ENCODE measurements at places on chromosomes 3 and 15.

- H3K27ac ChIP-seq: no peak overlapping the region
- no peak for DNase-seq
Measured at GRCh38 chr15:71160976-71161375, 45.7 kb downstream of the THSD4 start.

GRCh38 chr15:36880913-36881460 lies 219.4 kb downstream of the MEIS2 start:
- H3K36me3 ChIP-seq: no peaks in the 10 kb centered on the region
- H3K4me1 ChIP-seq: peaks cover 26% of the 10 kb centered on the region
- DNase-seq: no peak

DNA sequence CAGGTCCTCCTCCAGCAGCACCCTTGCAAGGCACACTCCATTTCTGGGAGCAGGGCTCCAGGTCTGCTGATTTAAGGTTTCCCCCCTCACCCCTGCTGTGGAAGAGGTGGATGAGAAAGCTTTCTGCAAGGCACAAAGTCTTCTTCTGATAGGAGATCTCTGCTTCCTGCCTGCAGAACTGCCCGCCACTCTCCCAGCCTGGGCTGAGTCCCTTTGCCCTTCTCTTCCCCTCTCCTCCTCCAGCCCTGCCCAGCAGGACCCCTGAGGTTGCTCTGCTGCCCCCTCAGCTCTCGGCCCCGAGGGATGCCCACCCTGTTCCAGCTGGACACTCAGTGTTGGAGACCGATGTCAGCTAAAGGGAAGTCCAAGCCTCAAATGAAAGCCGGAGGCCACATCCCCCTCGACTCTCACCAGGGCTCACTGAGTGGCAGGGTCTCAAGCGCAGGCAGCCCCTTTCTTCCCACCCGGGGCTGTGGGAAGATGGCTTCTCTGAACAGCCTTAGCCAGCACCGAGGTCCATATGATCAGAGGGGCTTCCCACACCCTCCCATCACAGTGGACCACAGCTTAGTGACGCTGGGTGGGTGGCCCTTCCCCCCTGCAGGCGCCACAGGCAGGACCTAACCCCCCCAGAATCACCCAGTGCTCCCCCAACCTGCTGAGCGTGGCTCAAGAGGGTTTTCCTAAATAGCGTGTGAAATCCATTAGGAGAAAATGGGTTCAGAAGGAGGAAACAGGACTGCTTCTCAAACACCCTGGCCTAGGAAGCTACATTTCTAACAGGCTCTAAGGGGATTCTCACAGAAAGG lies 4.0 kb downstream of the ATP10A start:
- peaks cover 5% of the 10 kb centered on the region for H3K4me1 ChIP-seq
- peaks cover 3% of the 10 kb centered on the region for H3K27me3 ChIP-seq
- no peak overlapping the region for H3K27ac ChIP-seq

DNA sequence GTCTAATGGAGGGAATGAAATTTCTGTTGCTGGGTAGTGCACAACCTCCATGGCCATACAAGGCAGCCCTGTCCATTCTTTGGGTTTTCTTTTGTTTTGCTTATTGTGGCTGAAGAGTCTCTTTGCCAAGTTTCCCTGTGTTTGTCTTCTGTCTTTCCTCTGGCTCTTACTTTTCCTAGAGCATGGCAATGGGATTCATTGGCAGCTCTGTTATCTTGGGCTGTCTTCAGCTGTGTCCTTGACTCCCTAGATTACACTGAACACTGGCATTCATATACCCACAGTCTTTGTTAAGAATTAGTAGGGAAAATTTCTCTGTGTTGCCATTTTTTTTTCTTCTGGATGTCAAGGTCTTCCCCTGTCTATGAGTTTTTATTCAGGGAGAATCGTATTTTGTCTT lies 16.1 kb upstream of the DCBLD2 start:
- no peaks in the 10 kb centered on the region for H3K36me3 ChIP-seq
- no peak for DNase-seq
- H3K27me3 ChIP-seq: no peaks in the 10 kb centered on the region
- no peak overlapping the region for H3K4me3 ChIP-seq
- H3K4me1 ChIP-seq: no peaks in the 10 kb centered on the region

DNA sequence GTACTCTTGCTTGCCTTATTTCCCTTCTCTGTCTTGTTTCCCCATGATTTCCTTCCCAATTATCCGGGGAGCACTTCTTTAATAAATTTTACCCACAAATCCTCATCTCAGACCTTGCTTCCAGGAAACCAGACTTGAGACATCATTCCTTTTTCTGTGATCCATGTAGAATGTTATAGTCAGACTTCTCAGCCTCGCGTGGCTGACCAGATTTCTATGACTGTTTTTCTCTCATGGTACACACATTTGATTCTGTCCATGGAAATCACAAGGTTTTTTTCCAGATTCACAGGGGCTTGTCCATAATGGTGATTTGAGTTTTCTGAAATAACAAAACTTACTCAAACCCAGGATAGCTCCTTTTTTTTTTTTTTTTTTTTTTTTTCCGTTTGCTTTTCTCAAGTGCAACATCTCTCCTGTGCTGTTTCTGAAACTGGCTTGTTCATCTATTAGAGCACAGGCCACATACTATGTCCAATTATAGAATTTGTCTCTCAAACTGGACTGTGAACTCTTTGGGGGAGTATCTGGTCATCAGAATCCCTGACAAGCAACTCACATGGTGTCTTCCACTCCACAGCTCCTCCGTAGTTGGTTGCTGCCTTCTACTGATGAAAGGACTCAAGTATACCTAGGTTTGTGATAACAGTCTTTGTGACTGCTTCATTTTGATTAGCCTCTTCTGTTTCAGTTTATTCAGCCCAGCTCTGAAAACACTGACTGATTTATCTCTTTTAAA lies 50.8 kb downstream of the RBMS3 start:
- H3K4me1 ChIP-seq: no peaks in the 10 kb centered on the region
- no peaks in the 10 kb centered on the region for H3K27me3 ChIP-seq
- no peak overlapping the region for H3K4me3 ChIP-seq
- H3K27ac ChIP-seq: no peak overlapping the region
- H3K36me3 ChIP-seq: no peaks in the 10 kb centered on the region
- DNase-seq: no peak

GRCh38 chr15:75200765-75201615 lies 692 bp upstream of the C15orf39 start:
- peaks cover 3% of the 10 kb centered on the region for H3K36me3 ChIP-seq
- H3K27ac ChIP-seq: no peak overlapping the region
- peak; percentile 51 for DNase-seq
- H3K4me1 ChIP-seq: peaks cover 26% of the 10 kb centered on the region
- peak overlapping the region; percentile 90 for H3K4me3 ChIP-seq
- peaks cover 33% of the 10 kb centered on the region for H3K27me3 ChIP-seq

- no peak overlapping the region for H3K27ac ChIP-seq
- DNase-seq: no peak
- no peaks in the 10 kb centered on the region for H3K27me3 ChIP-seq
- no peaks in the 10 kb centered on the region for H3K36me3 ChIP-seq
Measured at GRCh38 chr15:69825941-69826818, 271.5 kb downstream of the TLE3 start.

- no peaks in the 10 kb centered on the region for H3K27me3 ChIP-seq
- no peak overlapping the region for H3K4me3 ChIP-seq
- DNase-seq: no peak
- H3K4me1 ChIP-seq: peaks cover 2% of the 10 kb centered on the region
- no peak overlapping the region for H3K27ac ChIP-seq
- no peaks in the 10 kb centered on the region for H3K36me3 ChIP-seq
Measured at GRCh38 chr15:88703533-88703932, 64.7 kb downstream of the ISG20 start.

- DNase-seq: no peak
- H3K4me3 ChIP-seq: no peak overlapping the region
- H3K4me1 ChIP-seq: no peaks in the 10 kb centered on the region
- H3K36me3 ChIP-seq: no peaks in the 10 kb centered on the region
Measured at GRCh38 chr15:52162260-52162659, 28.9 kb downstream of the GNB5 start.

DNA sequence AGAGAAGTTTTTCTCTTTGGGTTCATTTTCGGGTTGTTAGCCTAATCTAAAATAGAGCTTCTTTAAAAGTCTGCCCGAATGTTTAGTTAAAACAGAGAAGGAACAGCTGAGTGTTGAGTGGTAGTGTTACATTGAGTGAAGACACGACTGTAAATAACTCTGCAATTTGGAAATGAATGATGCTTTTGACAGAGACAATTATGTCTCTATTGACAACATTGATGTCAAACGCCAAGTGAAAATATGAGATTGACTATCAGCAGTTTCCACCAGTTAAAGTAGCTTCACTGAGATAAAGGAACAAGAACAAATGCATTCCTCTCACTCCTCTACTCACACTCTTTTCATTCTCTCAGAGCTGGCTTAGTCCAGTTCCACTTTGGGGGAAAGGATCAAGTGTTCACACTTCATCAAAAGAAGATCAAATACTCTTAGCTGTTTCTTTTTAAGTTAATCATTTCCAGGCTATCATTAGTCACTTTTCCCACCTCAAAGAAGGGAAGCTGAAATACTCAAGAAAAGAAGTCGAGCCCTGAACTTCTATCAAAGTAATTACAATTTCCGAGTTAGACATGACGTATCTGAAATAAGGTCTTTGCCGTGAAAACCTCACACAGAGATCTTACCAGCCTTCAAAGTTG lies 399.1 kb upstream of the DPH6 start:
- DNase-seq: peak; percentile 6
- no peak overlapping the region for H3K27ac ChIP-seq
- no peaks in the 10 kb centered on the region for H3K36me3 ChIP-seq
- no peak overlapping the region for H3K4me3 ChIP-seq
- H3K4me1 ChIP-seq: no peaks in the 10 kb centered on the region

DNA sequence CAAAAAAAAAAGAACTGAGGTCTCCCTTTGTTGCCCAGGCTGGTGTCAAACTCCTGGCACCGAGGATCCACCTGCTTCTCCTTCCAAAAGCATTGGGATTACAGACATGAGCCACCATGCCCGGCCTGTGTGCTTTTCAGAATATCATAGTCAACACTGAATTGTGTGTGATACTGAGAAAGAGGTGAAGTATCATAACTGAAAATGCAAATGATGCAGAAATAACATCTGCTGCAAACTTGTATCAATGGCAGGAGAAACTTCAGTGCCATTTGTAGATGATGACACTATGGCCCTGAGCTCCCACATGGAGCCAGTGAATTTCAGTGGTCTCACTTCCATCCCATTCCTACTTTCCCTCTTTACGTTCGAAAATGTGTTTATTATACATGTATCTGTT lies 21.9 kb downstream of the IL12A start:
- H3K4me1 ChIP-seq: no peaks in the 10 kb centered on the region
- no peak for DNase-seq
- H3K4me3 ChIP-seq: no peak overlapping the region
- no peaks in the 10 kb centered on the region for H3K36me3 ChIP-seq

- H3K27ac ChIP-seq: no peak overlapping the region
- no peaks in the 10 kb centered on the region for H3K27me3 ChIP-seq
- no peak for DNase-seq
- no peaks in the 10 kb centered on the region for H3K4me1 ChIP-seq
- no peaks in the 10 kb centered on the region for H3K36me3 ChIP-seq
Measured at GRCh38 chr15:100468285-100468684, 60.5 kb downstream of the CERS3 start.

- H3K4me1 ChIP-seq: peaks cover 7% of the 10 kb centered on the region
- H3K27me3 ChIP-seq: no peaks in the 10 kb centered on the region
- no peak for DNase-seq
- H3K27ac ChIP-seq: no peak overlapping the region
- H3K36me3 ChIP-seq: peaks cover 2% of the 10 kb centered on the region
Measured at GRCh38 chr3:129442486-129442885, 2.5 kb downstream of the IFT122 start.

- H3K4me1 ChIP-seq: peaks cover 3% of the 10 kb centered on the region
- H3K27me3 ChIP-seq: no peaks in the 10 kb centered on the region
- H3K4me3 ChIP-seq: no peak overlapping the region
- DNase-seq: no peak
- H3K36me3 ChIP-seq: no peaks in the 10 kb centered on the region
Measured at GRCh38 chr3:169618894-169619792, 44.4 kb downstream of the MECOM start.

- no peaks in the 10 kb centered on the region for H3K36me3 ChIP-seq
- DNase-seq: no peak
- H3K27me3 ChIP-seq: no peaks in the 10 kb centered on the region
- no peak overlapping the region for H3K4me3 ChIP-seq
- peaks cover 3% of the 10 kb centered on the region for H3K4me1 ChIP-seq
Measured at GRCh38 chr3:169465417-169465816, 198.1 kb downstream of the MECOM start.

DNA sequence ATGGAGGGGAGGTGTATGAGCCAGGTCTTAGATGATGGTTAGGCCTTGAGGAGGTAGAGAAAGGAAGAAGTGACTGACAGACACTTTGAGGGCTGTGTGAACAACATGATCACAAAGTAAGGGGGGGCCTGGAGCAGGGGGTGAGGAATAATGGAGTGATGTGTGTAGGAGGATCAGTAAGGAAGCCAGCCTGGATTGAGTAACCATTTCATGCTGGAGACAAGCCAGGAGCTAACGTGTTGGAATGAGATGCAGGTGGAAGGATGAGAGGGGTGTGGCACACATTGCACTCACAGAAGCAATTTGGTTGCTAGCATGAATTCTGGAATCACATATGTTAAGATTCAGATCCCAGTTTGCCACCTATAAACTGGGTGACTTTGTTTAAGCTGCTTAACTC lies 65.5 kb downstream of the BBX start:
- no peak overlapping the region for H3K27ac ChIP-seq
- H3K4me3 ChIP-seq: no peak overlapping the region
- H3K36me3 ChIP-seq: no peaks in the 10 kb centered on the region
- H3K4me1 ChIP-seq: peaks cover 2% of the 10 kb centered on the region

DNA sequence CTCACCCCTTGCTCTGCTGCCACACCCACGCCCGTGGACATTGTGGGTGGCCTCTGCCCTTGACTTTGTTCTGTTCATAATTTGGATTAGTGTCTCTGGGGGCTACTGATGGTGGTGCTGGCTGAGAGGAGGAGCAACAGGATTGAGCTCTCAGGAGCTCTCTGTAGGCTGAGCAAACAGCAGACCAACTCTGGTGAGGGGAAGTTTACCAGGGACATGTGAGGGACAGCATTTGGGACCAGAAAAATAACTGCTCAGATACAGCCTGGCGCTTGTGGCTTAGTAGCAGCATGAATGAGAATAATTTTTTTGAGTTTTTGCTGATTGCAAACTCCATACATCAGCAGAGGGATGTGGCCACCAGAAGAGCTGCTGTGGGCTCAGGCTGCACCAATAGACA lies 14.8 kb downstream of the PPCDC start:
- H3K4me1 ChIP-seq: no peaks in the 10 kb centered on the region
- peaks cover 1% of the 10 kb centered on the region for H3K36me3 ChIP-seq
- H3K27me3 ChIP-seq: no peaks in the 10 kb centered on the region
- DNase-seq: no peak
- H3K4me3 ChIP-seq: no peak overlapping the region

GRCh38 chr15:37856109-37856508 lies 78.3 kb upstream of the TMCO5A start:
- DNase-seq: no peak
- no peaks in the 10 kb centered on the region for H3K4me1 ChIP-seq
- no peaks in the 10 kb centered on the region for H3K27me3 ChIP-seq
- H3K27ac ChIP-seq: no peak overlapping the region

Data from neuronal stem cell (in vitro differentiated cells).